Activated CD4-positive, alpha-beta T cell treated with anti-CD3 and anti-CD28 coated beads, Interleukin-2, amount 50 U/mL, for 4 hours (primary cell): ENCODE measurements at places on chromosomes 5 and 9.

- DNase-seq = no peak
Observed at GRCh38 chr5:125109293-125109692, 362.9 kb upstream of the ZNF608 start.

GRCh38 chr5:179265514-179266290 is 79.6 kb downstream of the ADAMTS2 start:
- DNase-seq = no peak

DNA sequence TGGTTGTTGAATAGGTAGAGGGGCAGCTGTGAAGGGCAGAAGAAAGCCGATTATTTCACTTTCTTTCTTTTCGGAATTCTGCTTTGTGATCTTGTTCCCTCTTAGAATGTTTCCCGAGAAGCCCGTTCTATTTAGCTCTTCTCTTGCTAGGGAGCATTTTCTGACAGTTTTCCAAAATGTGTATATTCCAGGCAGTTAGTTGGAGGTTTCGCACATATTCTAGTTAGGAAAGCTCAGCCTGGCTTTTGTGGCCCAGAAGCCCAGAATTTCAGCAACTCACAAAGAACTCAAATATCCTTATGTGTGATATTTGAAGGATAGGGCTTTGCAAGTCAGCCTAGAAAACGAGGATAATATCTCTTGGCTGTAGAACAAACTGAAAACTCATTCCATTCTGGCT is 461.0 kb upstream of the C9orf72 start:
- DNase-seq = no peak

GRCh38 chr9:106784076-106784475 is 78.9 kb upstream of the ZNF462 start:
- DNase-seq = no peak

GRCh38 chr9:110712955-110713354 is 44.4 kb downstream of the MUSK start:
- DNase-seq = no peak

- no peak for DNase-seq
Observed at GRCh38 chr9:21252721-21253547, 13.1 kb upstream of the IFNA14 start.

GRCh38 chr5:96384353-96384752 is 48.7 kb downstream of the PCSK1 start:
- DNase-seq = no peak

DNA sequence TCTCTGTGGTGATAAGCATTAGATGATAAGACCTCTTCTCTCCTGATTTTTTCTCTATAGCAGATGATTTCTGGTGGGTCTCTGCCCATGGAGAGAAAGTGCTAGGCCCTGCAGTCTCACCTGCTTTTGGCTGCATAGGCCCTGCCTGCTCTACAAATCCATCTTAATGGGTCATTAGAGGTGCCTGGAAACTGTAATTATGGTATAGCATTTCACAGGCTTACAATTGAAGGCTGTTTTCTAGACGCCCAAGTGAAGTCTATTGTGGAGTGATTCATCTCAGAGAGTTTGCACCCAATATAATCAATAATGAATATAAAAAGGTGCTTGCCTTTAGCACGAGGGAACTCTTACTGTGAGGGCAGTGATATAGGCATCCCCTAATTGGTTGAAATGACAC is 33.8 kb downstream of the NEUROG1 start:
- DNase-seq = no peak

- no peak for DNase-seq
Observed at GRCh38 chr5:9316733-9317132, 229.1 kb downstream of the SEMA5A start.

- DNase-seq = no peak
Observed at GRCh38 chr5:177985430-177986040, 10.5 kb downstream of the PROP1 start.

DNA sequence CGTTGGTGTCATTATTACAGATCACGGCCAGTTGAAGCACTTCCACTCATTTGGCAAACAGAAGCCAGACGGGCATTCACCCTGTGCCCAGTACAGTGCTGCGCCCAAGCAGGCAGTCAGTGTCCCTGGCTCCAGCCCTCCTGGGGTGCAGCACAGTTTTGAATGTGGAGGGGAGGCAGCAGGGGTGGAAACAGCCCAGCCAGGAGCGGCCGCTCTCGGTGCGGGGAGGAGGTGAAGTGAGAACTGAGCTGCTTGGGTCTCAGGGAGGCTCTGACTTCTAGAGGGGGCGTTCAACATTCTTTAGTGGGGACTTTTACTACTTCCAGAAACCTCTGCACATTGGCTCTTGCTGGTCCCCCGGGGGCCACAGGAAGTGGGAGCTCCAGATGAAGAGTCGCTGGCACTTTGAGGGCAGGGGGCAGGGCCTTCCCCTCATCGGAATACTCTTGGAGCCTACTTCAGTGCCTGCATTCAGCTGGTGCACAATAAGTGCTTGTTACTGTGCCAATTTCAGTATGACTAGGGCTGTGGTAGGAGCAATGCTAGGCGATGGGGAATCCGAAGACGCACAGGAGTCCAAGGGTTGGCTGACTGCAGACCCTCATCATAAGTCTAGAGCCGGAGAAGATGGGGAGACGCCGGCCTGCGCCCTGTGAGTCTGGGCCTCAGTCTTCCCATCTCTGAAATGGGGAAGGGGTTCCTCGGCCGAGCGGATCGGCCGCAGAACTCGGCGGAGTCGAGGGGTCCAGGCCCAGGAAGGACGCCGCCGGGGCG is 492 bp upstream of the NEK6 start:
- no peak for DNase-seq

DNA sequence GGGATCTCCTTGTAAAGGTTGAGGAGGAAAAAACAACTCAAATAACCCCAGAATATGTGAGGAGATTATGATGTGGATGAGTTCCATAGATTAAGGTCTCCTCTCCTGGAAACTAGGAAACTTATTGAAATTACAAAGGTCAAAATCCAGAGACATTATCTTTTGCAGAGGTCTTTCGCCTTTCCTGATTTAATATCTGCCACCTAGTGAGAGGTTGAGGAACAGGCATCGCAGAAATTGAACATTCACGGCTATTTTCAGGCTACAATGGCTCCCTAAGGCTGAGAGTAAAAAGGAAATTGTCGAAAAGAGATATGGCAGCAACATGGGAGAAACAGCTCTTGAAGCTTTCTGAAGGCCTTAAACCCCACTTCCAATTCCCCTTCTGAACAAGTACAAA is 127.5 kb upstream of the PLCXD3 start:
- DNase-seq = no peak

- no peak for DNase-seq
Observed at GRCh38 chr9:124873664-124874063, 11.7 kb downstream of the ARPC5L start.

DNA sequence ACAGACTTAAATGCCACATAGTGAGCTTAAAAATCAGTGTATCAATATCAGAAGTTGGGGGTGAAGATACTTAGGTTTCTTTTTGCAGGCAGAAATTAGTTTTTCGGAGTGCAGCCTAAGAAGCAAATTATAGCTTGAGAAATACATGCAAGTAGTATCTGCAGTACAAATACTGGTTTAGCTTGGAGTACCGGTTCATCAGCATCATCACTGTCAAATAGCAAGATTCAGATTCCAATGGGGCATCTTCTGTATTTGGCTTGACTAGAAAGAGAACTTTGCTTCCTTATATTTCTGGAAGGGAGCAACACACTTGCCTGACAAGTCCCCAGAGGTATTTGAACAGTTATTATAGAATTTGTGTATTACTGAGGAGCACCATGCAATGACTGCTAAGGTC is 19.8 kb downstream of the SLC31A1 start:
- no peak for DNase-seq

DNA sequence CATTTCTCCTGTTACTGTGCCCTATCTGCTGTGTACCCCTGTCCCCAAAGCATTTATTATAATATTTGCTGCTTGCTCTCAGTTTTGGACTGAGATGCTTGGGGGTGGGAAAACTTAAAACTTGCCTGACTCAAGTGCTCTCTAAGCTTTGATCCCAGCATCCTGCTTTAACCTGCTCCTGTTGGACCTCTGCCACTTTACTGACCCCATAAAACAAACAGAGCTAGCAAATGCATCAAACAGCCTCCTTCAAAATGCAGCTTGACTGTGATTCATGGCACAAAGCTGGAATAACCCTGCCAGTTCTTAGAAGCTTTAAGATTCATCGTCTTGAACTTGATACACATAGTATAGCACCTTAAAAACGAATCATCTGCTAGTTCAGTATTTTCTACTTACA is 212.5 kb downstream of the DEPDC1B start:
- DNase-seq = no peak

- DNase-seq = no peak
Observed at GRCh38 chr5:172497591-172498255, 43.4 kb upstream of the SH3PXD2B start.

GRCh38 chr9:134168757-134169550 is 4.6 kb upstream of the RNU6ATAC start:
- DNase-seq = no peak
